ENCODE measurements at places on chromosomes 7 and 10.

DNA sequence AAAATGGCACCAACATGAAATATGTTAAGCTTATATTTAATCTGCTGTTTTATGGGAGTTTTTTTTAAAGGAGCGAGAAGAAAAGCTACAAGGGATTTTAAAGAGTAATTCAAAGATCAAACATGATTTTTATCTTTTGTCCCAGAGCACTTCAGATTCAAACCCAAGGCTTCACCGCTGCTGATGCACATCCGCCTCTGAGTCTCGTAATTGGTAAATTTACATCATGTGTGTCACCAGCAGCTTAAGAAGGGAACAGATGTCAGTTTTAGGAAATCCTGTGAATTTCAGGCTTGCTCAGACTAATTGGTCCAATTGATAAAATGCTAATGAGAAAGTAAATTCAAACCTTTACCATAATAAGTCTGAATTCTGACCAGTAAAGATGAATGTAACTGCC is 406.3 kb downstream of the GFRA1 start:
- no peak for ATAC-seq

DNA sequence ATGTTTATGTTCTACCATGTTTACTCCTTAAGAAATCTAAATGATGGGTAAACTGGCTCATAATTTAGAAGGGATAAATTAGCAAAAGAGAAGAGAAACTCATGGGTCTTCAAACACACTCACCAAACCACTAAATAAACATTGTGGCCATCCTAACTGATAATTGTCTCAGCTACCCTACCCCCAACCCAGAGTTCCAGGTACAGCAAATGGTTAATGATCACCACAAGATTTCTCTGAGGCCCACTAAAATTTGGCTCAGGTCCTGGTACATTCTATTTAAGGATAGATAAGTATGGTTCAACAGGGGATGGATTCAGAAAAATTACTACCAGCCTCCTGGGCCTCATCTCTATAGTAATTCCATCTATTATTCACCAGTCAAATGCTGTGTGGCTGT is 21.4 kb downstream of the SLC25A13 start:
- ATAC-seq: no peak

DNA sequence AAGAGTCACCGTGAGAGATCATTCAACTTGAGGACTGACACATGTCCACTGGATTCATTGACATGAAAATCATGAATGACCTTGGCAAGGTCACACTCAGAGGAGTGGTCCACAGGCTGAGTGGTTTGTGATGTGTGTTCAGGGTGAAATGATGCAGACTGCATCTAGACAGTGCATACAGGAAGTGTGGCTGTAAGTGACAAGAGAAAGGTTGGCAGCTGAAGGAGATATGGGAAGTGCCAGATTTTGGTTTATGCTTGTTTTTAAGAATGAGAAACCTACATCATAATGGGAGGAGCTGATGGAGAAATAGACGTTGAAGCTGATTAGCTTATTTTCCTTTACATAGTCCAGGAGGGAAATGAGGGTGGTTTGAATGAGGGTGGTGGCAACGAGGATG is 64.8 kb upstream of the VIPR2 start:
- no peak for ATAC-seq

- ATAC-seq: no peak
These were observed 63.2 kb upstream of the KLF6 start for GRCh38 chr10:3848005-3848774.

DNA sequence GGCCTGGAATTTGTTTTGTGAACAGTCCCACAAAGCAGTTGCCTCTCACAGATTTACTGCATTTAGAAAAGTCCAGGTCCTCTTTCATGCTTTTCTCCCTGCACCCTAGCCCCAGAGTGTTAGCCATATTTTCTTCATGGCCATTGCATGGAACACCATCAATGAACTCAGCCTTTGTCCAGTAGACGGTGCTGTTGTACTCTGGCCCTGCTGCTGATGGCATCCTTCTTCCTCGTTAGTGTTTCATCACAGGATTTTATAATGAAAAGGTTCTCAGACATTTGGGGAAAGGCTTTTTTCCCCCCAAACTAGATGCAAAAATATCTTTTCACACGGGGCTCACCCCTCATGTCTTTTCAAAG is 93.0 kb upstream of the SLC25A13 start:
- ATAC-seq: peak; percentile 56

DNA sequence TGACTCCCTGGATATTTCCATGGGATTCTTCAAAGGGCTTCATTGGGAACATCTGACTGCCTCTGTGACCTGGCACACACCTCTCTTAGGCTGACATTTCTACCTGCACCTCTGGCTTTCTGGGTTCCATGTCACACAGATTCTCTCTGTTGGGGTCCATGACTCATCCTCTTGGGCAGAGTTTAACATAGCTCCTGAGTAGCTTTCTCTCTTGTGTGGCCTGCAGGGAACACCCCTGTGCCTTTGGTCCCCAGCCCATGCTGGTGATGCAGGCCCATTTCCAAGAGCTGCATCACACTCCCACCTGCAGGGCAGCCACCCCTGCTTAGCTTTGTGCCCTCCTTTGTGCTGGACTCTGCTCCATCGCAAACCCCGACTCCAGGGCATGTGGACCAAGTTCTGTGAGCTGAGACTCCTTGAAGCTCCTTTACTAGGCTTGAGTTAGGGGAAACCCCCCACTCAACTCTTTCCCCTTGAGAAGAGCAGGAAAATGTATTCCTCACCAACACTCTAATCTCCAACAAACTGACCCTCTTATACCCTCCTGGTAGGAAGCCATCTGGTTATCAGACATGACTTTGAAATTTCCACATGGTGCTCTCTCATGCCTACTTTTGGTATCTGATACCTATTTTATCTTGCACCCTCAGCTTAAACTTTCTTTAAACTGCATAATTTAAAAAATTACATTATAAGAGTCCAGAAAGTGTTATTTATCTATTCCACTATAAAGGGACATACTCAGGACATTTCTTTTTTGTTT is 93.3 kb downstream of the ZNF777 start:
- no peak for ATAC-seq

DNA sequence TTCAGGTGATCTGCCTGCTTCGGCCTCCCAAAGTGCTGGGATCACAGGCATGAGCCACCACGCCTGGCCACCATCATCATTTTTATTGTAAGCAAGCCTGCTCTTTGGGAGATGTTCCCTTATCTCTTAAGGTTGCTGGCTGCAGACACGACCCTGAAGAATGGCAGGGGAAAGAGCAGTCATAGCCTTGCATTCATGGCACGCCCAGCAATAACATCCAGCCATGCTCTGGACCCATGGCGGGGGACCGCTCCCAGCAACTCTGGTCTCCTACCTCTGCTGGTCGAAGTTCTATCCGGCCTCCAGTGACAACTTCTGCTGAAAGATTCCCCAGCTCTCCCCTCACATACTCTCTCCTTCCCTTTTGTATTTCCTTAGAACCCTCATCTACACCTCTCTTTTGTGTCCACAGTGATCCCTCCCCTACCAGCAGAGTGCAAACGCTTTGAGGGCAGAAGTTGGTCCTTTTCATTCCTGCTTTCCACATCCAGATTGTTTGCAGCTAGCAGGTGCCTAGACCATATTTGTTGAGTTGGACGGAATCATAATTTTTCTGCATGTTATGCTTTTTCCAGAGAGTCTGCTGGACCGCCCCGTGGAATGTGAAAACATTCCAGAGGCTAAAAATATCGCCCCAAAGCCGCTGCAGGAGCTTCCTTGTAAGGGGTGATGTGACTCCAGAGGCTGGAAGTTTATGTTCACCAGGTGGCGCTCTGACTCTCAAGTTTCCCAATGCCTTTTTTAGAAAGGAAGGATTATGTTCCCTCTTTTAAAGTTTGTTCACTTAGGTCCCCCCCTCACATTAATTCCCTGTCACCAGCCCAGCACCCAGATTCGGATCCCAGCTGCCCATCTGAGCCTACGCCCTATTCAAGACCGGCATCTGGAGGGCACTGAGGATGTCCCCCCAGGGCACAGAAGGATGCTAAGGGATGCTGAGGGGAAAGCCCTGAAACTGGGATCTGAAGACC is 4.3 kb upstream of the MARVELD1 start:
- ATAC-seq: no peak

GRCh38 chr10:129879655-129880054 is 84.4 kb downstream of the EBF3 start:
- no peak for ATAC-seq

DNA sequence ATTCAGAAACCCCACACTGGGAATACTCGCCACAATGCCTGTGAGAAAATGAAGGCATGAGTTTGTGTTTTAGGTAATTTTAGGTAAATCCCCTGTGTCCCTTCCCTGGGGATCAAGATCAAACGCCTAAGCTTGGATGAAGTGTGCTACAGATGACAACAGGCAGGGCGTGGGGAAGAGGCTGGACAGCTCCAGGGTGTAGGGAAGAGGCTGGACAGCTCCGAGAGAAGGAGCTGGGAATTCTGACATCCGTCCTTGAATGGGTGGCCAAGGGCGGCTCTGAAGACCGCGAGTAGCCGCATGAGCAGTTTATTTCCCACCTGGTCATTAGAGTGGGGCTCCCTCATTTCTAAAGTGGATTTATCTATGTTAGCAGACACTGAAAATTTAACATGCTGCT is 109.7 kb downstream of the RAMP3 start:
- no peak for ATAC-seq

DNA sequence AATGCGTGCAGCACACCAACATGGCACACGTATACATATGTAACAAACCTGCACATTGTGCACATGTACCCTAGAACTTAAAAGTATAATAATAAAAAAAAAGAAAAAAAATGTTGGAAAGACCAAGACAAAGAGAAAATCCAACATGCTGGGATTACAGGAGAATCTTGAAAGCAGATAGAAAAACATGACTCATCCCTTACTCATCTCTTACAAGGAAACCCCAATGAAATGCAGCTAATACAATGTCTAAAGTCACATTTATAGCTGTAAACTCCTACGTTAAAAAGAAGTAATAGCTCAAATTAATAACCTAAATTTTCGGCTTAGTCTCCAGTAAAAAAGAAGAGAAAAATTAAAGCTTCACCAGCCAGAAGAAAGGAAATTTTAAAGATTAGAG is 47.5 kb upstream of the DGKB start:
- ATAC-seq: no peak

DNA sequence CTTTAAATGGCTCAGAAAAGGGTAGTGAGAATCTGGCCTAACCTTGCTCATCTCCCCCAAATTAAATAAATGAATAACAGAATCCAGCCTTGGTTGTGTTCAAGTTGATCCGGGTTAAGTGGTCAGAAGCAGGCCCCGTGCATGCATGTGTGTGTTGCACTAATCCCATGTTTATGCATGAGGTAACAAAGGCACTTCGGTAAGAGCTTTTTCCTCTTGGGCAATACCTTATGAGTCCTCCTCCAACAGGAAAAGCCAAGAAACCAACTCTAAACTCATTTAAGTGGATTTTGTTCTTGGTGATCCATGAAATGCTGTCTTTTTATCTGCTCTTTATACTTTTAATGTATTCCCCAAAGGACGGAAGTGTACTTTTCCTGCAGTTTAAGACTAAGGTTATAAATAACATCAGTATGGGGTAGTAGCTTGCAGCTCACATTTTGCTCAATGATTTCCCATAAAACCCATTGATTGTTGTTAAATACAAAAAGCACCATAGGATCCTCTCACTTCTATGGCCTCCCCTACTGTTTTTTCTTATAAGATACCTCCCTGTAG is 104.9 kb upstream of the YAE1 start:
- ATAC-seq: no peak

- ATAC-seq: no peak
These were observed 200.0 kb upstream of the BMPER start for GRCh38 chr7:33705333-33705833.

DNA sequence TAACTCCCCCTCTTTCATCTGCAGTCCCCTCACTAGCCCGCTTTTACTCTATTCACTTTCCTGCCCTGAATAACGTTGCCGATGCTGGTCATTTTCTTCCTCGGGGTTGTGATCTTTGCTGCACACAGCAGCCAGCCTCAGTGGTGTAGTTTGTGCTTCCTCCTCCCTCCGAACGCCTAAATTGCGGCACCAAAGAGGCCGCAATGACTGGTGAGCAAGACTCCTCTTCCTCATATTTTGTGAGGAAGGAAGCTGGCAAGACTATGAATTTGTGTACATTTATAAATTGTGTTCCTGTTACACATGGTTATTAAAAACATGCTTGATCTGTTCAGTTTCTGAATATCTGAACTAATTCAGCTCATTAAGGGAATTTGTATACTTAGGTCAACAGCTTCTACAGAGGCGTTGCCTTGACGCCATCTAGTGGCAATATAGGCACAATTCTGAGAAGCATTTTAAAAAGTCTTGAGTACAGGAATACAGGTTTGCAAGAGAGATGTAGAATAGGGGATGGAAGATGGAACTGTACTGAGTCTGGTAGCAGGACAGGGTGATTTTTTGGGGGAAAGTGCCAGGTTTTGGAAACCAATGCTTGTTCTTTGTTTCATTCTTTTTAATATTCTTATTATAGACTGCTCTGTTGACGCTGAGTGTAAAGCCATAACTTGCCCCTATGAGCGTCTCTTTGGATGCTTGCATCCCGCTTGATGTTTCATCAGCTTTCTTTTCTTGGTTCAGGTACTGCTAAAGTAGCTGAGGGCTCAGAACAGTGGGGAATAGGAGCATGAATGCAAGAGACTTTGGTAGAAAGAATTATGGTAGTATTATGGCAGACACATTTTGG is 4.1 kb upstream of the TAS2R5 start:
- no peak for ATAC-seq

DNA sequence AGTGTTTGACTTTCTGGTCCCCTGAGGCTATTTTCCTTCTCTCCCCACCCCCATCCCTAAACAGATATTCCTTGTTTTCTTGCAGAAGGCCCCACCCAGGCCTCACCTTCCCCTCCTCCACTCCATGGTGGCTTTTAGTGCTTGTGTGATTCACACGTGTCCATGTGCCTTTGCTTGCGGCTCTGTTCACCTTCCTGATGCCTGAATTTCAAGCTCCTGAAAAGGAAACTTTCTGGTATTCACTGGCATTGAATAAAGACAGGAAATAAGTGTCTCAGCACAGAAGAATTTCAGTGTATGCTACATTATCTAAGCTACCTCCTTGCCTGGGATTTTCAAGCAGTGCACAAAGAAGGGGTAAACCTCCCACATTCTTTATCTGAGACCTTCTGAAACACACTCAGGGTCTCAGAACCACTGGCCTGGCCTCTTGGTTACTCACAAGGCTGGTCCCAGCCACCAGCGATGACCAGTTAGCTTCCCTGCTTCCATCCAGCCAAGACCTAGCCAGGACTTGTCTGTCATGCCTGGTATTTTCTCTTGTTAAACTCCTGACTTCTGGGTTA is 17.2 kb upstream of the UBE2H start:
- no peak for ATAC-seq

DNA sequence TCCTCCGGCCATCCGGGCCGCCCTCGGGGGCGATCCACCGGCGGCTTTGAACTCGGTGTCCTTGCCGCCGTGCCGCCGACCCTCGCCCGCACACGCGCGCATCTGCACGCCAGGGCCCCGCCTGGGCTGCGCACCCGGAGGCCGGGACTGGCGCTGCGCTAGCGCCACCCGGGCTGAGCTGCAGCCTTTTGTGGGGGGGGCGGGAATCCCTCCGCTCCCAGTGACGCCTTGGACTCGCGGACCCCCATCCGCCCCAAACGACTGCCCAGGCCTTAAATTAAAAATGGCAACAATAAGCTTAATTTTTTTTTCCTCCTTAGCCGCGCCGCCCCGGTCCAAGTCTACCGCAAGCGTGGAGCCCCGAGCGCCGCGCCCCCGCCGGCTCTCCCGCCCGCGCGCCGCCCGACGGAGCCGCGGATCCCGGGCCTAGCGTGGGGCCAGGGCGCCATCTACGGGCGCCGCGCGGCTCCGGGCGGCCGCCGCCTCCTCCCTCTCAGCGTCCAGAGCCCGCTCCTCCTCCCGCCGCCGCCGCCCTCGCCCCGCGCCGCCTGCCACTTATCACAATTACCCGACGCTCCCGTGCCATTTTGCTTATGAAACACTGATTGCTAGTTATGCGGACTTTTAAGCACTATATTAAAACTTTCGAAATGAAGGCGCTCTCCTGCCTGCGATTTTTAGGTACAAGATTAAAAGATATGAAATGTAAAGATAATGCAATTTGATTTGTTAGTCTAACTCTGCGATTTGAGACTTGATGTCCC is 7.5 kb upstream of the EBF3 start:
- ATAC-seq: no peak

Data from stimulated activated memory B cell treated with anti-CD40 and anti-IgM and Interleukin-4, amounts not matched to agents 10 μg/mL and 1 μg/mL and 100 μg/mL, for 72 hours (primary cell).